ENCODE measurements at places on chromosomes 13 and 19.

DNA sequence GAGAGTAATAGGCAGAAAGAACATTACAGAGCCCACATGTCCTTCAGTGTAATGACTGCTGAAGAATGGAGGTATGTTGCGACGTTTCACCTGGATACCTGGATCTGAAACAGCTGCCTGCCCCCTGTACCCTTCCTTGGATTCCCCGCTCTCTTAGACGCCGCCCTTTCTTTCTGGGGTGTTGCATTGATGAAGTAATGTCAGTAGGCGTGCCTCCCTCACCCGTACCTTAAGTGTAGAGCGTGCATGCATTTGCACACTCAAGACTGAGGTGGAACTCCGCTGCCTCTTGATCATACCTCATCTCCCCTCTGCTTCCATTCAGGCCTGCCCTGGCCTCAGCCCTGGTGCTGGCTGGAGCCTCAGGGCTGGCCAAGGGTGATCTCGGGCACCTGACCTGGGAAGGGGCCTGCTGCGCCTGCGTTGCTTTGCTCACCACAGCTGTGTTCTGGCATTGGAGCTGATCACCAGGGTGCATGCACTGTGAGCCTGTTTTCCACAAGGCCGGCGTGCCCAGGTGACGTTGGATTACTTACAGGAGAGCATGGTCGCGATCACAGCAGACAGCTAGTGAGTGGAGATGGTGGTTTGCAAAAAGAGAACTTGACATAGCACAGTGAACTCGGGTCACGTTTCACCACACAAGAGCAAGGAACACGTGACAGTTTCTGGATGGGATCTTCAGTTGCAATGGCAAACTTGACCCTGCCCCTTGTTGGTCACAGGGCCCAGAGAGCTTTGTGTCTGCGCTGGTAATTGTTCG lies 99.0 kb downstream of the ARHGEF7 start:
- peak; percentile 76 for DNase-seq

GRCh38 chr13:58032676-58033460 lies 401.3 kb downstream of the PCDH17 start:
- no peak for DNase-seq

GRCh38 chr13:112875627-112876026 lies 93.4 kb upstream of the MCF2L start:
- DNase-seq = no peak

GRCh38 chr13:33250609-33251008 lies 34.9 kb downstream of the STARD13 start:
- no peak for DNase-seq

GRCh38 chr19:42553292-42554045 lies 25.2 kb upstream of the CEACAM1 start:
- peak; percentile 68 for DNase-seq

DNA sequence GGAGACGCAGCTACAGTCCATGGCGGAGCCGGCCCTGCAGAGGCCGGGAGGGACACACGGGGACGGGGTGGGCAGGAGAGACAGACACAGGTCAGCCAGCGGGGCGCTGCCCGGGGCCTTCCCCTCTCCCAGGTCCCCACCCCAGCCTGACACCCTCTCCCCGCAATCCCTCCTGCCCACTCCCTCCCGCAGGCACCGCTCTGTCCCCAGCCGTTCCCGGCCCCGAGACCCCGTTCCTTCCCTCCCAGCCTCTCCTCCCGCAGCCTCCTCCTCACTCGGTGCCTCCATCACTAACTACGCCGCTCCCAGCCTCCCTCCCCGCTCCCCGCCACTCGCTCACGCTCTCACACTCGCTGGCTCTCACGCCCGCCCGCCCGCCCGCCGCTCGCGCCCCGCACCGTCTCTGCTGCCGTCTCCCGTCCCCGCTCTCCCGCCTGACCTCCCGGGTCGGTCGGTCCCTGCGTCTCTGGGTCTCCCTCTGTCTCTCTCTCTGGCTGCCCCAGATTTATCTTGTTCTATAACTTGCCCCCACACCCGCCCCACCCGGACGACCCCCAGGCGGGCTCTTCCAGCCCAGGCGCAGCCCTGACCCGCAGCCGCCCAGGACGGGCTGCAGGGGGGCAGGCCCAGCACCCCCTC lies 15.2 kb downstream of the ERFL start:
- DNase-seq = no peak

DNA sequence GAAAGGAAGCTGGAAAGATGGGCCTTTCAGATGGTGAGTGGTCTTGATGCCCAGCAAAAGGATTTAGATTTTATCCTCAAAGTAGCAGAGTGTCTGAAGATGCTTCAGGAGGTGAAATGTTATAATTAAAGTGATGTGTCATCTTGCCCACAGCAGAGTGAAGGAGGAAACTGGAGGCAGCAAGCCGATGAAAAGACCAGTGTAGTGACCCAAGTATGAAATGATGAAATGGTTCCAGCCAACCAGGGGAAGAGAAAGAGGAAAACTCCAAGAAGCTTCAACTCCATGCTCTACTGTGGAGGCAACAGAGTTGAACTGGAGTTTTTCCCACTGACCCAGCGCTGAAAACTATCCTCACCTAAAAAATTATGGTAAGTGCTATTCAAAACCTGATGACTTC lies 66.7 kb downstream of the FOXO1 start:
- no peak for DNase-seq

- DNase-seq = peak; percentile 72
Observed at GRCh38 chr19:50794074-50794875, 4.1 kb downstream of the ACP4 start.

DNA sequence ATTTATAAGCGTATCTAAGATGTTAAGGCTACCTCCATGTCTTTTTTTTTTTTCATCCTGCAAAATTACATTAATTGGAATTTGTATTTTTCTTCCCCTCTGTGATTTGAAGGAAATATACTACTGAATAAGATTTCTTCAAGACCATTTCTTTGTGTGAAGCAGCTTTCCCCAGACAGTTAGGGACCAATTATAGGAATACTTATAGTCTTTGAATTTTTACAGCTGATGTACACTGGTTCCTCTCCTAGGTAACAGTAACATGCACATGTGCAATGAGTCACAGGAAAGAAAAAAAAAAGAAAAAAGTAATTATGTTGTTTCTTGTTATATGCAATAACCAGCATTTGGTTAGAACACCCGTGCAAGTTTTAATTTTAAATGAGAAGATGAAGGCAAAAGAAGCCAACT lies 82.0 kb downstream of the PCDH9 start:
- no peak for DNase-seq

GRCh38 chr19:48634424-48635262 lies 2.5 kb downstream of the DBP start:
- peak; percentile 100 for DNase-seq

- DNase-seq = no peak
Observed at GRCh38 chr13:36360903-36361302, 14.7 kb upstream of the SPART start.

GRCh38 chr13:56066321-56066720 lies 1074.4 kb upstream of the PRR20A start:
- DNase-seq = no peak

DNA sequence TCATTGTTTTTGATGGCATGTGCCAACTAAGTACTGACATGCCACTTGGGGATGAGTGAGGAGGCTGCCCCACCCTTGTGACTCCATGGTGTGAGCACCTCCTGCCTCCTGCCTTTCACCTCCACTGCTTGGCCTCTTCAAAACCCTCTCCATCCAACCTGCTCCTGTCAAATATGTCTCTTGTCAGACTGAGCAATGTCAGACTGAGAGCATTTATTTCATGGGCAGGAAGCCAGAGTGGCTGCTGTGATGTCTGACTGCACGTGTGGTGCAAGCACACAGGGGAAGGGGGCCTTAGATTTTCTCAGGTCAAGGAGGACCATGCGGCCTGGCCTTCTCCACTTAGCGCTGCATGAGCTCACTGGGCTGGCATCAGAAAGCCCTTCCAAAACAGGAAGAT lies 68.3 kb downstream of the STARD13 start:
- DNase-seq = no peak

- peak; percentile 41 for DNase-seq
Observed at GRCh38 chr19:10191347-10191746, 3.4 kb downstream of the DNMT1 start.
